ENCODE measurements at places on chromosomes 2 and 18.
A peak's percentile ranks its signal among the peaks of the same experiment; 100 is the strongest.

DNA sequence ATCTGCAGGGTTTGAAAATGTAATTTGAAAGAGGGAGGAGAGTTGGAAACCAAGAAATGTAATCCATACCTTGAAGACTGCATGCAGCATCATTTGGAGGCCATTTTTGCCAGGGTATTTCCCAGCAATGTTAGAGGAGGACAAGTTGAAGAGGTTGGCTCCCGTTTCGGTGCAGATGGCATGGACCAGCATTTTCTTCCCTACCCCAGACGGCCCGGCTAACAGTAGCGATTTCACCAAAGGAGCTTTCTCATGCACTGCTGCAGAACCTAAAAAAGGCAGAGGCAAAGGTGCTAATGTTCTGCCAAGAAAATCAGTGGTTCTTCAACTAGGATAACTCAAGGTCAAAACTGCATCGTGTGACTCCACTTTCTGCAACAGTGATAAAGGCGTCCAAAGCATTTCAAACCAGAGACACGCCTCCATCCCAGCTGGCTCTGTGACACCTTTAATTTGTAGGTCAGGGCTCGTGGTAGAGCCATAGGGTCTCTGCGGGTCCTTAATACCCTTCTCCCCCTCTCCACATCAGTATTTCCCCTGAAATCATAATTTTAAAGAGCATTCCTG lies 99.6 kb upstream of the ASB18 start:
- no peak for DNase-seq

DNA sequence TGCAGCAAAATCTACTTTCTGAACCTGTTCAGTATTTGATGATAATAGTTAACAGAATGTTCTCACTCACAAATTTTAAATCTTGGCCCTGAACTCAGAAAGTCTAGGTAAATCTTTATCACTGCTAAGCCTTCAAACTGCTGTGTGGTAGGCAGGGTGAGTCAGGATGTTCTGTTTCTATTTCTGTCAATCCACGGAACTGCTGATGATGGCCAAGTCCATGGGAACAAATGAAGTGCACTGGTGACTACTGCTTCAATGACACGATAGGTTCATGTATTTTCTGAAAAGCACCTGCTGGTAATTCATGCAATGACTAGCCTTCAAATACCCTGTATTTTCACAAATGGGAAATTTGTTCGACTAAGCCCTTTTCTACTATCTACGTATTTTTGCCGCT lies 14.2 kb downstream of the NIFK start:
- DNase-seq, result no peak

DNA sequence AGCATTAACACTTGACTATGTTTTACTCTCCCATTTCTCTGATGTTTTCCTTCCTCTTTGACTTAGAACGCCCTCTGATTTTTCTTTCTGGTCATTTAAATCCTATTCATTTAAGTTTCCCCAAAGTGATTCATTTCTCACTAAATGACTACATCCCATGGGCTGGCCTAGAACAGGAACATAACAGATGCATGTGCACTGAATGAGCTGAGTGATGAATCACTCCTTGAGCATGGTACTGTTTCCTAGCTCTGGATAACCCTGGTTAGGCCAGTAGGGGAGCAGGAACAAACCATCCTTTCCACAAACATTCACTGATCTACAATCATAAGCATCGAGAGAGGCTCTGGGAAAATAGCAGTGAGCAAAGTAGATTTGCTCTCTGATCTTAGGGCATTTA lies 221.9 kb upstream of the SETBP1 start:
- DNase-seq, result no peak

DNA sequence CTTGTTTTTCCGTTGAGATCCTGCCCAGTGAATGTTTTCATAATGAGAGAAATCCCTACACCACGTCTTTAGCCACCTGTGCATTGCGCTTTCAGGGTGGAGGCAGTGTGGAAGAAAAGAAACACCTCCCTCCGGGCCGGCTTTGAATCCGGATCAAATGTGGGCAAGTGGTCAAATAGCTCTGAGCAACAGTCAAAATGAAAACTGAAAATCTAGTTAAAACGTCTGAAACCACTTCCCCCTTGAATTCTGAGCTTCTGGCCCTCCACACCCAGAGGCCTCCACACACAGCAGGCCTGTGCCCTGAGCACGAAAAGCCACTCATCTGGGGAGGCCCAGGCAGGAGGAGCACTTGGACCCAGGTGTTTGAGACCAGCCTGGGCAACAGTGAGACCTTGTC lies 263.6 kb upstream of the SALL3 start:
- DNase-seq, result no peak

GRCh38 chr18:13500869-13501542 lies 225.4 kb downstream of the FAM210A start:
- DNase-seq, result no peak

- no peak for DNase-seq
Measured at GRCh38 chr2:185658750-185659149, 79.9 kb upstream of the FSIP2 start.

DNA sequence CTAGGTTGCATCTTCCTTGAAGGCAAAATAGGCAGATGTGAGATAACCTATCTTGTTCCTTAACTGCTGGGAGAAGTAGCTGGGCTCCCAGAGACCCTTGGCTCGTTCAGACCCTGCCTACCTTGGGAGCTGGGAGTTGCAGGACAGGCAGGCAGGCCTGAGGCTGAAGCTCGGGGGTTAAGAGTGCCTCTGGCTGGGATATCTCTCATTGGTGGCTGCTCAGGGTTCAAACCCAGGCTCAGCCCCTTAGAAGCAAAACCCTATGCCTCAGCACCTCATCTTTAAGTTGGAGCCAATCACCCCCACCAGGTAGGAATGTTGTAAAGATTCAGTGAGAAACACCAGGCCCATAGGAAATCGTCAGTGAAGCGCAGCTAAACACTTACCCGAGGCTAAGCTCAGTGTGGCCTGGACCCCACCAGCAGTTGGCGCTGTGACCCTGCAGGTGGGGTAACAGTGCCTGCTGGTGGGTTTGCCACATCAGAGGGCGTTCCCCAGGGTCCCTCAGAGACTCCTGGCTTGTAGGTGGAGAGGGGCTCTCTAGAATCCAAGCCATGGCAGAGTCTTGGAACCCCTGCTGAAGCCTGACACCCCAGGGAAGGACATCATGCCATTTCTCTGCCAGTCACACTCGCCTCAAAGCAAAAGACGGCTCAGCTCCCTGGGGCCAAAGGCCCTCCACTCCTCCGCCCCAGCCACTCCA lies 54.6 kb upstream of the GPR17 start:
- DNase-seq, result peak; percentile 52

GRCh38 chr2:26922405-26923188 lies 47.8 kb upstream of the MAPRE3 start:
- DNase-seq, result peak; percentile 15

Data from activated gamma-delta T cell treated with Interleukin-2 at 50 U/mL for 16 hours (primary cell).